ENCODE measurements at places on chromosomes 6 and 20.

GRCh38 chr20:58389324-58389967 lies 417 bp downstream of the VAPB start:
- DNase-seq = no peak

DNA sequence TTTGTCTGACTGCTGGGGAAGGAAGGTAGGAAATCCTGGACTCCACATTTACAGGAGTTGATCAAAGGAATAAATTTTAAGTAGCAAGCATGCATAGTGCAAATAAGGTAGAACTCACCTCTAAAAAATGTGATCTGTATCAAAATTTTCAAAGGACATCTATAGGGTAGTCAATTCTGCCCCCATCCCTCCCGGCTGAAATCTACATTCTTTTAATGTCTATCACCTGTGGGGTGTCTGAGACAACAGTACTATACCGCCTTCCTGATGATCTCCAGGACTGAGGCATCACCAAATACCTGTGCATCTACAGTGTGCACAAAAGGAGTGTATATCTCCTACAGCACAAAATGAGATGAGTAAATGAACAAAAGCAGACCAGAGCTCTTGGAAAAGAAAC lies 19.9 kb downstream of the CPNE1 start:
- DNase-seq = no peak

- DNase-seq = no peak
Observed at GRCh38 chr6:163539101-163539762, 124.7 kb downstream of the QKI start.

- no peak for DNase-seq
Observed at GRCh38 chr6:116034327-116034726, 26.4 kb downstream of the FRK start.

DNA sequence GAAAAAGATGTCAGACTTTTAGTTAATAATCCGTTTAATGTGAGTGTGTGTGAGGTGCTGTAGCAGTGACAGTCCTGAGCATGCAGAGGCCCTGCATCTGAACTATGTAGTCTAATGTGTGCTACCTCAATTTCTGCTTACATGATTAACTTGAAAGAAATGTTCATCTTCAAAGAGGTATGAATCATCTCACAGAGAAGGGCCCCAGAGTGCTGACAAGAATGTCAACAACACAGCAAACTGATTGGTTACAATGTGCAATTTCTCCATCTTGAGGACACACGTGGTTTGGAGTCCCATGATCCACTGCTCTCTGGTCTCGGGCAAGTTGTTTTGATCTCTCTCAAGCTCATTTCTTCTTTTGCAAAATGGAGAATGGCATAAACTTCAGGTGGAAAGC lies 61.7 kb upstream of the EMILIN3 start:
- DNase-seq = no peak

GRCh38 chr20:19382386-19383340 lies 170.2 kb downstream of the SLC24A3 start:
- DNase-seq = no peak

GRCh38 chr6:77324866-77325265 lies 138.4 kb downstream of the HTR1B start:
- DNase-seq = no peak

- no peak for DNase-seq
Observed at GRCh38 chr6:139189665-139190064, 54.8 kb downstream of the HECA start.

- no peak for DNase-seq
Observed at GRCh38 chr6:130827247-130828149, at the start of gene SMLR1. Gene SMLR1, plus strand, starts transcription at chr6:130827406. Its CDS starts 8 bp downstream, at chr6:130827414.
